Cortex of kidney (tissue), 1 donor: ENCODE measurements at places on chromosomes 12 and 14.

GRCh38 chr12:11885261-11886038, 185.3 kb upstream of the BCL2L14 start:
- DNase-seq, result no peak

- no peak for DNase-seq
Observed at GRCh38 chr12:110176745-110177144, 52.6 kb downstream of the IFT81 start.

GRCh38 chr12:119869720-119870119, 7.4 kb downstream of the CIT start:
- DNase-seq, result no peak

DNA sequence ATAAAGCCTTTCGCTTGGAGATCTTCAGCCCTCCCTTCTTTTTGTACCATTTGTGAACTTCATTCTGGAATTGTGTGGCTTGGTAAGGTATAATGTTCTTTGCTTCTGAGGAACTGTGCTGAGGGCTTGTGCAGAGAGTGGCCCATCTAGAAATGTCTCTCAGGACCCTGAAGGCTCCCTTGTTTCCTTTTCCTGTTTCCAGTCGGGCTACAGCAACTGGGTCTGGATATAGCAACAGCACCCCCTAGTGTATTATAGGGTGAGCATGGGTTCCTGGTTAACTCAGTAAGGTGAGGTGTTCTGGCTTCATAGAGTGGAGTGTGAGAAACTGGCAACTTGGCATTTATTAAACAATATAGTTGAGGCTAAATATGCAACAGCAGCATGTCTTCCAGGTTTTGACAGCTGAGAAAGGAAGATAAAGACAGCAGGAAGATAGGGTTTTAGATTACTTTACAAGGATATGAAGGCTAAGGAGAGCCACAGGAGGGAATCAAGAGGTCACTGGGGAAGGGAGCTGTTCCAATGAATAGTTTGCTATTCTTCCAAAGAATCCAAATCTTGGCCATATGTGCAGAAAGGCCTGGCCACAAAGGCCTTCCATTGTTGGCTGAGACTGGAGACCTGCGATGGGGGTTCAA, 49.1 kb upstream of the RNU6-8 start:
- DNase-seq, result no peak

- no peak for DNase-seq
Observed at GRCh38 chr12:8658346-8658745, 4.3 kb downstream of the MFAP5 start.

GRCh38 chr14:47541662-47542061, 133.7 kb downstream of the MDGA2 start:
- DNase-seq, result no peak
